GF-D8 (cell line): ENCODE measurements at places on chromosomes 12 and 14.

DNA sequence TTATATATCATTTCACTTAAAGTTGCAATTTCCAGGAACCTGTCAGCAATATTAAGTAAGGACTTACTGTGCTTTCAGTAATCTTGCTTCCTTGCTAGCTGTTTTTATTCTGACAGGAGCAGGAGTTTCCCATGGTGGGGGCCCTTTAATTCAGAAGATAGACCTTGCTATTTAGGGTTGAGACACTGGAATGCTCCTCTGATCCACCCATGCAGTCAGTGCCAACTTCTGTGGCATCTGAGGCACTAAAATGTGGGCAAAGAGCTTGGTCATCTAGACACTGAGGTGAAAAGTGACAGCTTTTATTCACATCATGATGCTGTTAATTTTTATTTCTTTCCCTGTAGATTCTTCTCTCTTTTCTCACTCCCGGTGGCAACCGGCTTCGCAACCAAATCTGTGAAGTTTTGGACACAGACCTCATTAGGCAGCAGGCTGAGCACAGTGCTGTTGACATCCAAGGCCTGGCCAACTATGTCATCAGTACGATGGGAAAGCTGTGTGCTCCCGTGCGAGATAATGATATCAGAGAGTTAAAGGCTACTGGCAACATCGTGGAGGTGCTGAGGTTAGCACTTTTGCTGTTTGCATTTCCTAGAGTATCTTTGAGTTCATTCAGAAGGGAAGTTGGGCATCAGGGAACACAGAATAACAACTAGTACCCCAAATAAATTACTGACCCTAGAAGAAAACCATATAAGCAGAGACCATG, 18.8 kb downstream of the TCP11L2 start:
- no peak for DNase-seq

DNA sequence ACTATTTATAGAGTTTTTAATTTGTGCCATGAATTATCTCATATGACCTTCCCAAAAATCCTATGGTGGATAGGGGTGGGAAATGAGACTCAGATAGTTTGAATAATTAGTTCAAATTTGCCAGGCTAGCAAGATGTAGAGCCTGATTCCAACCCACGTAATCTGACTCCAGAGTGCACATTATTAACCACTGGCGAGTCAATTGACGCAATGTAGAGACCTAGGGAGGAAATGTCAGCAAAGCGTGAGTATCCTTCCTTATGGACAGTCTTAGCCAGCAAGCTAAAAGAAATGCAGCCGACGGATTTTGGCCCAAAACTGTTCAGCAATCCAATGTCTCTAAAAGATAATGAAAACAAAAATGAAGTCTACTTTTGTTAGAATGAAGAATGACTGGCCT, 193.3 kb upstream of the KRR1 start:
- no peak for DNase-seq

GRCh38 chr14:53912021-53912420, 44.6 kb downstream of the BMP4 start:
- no peak for DNase-seq

GRCh38 chr14:34713681-34714319, 593 bp downstream of the CFL2 start:
- DNase-seq: no peak

- DNase-seq: no peak
These were observed 45.0 kb downstream of the GIT2 start for GRCh38 chr12:109951136-109951535.

DNA sequence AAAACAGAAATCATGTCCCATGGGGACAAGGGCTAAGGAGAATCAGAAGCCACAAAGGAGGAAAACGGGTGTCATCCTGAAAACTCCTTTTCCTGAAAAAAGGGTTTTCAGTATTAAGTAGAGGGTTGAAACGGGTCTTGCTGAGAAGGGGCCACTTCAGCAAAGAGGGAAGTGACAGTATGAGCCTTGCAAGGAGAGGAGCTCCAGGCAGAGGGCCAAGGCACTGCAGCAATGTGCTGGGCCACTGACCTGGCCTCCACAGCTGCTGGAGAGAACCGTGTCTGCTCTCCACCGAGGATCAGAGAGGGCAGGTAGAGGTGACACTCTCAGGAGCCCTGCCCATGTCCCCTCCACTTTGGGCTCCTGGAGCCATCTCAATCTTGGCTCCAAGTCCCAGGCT, 103.3 kb downstream of the NCOR2 start:
- DNase-seq: peak; percentile 47
